ENCODE measurements at places on chromosomes 3 and 15.

DNA sequence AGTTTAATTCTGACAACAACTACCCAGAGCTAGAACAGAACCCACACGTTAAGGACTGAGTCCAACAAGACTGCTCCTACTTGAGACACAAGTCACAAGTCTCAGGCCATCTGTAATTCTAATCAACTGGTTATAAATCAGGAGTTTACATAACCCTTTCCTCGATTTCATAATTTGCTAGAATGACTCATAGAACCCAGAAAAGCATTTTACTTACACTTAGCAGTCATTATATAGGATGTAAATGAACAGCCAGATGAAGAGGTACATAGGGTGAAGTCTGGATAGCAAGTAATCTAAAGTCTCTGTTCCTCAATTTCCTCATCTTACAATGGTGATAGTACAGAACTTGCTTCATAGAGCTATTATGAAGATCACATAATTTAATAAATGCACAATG lies 1018.2 kb downstream of the DIPK2A start:
- no peak for DNase-seq

DNA sequence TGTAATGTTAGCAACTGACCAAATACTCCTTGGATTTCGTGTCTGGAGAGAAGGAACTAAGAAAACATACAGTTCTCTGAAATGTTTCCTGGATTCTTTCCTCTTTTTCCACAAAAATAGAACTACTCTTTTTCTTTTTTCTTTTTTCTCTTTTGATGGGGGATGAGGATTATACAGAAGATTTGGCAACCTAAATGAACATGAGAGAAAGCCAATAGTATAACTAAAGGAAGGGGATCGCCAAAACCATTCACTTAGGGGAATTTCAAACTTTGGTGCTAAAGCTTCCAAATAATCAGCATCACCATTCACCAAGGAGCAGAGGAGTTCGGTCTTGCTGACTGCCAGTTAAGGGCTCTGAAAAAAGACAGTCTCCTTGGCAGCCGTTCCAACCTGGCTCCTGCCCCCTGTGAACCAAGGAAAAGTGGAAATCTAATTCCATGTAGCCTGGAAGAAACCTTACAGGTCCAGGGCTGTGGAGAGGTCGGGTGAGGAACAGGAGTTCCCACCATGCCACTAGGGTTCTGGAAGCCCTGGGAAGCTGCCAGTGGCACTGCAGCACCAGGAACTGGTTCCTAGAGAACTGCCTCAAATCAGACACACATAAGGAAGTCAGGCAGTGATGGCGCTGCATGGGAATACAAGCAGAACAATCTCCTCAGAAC lies 176.9 kb downstream of the TNIK start:
- DNase-seq: no peak

GRCh38 chr3:43866529-43867353 lies 176.0 kb downstream of the ABHD5 start:
- peak; percentile 11 for DNase-seq

- no peak for DNase-seq
Measured at GRCh38 chr15:90882781-90883525, 1.4 kb upstream of the FES start.

GRCh38 chr3:138845181-138845601 lies 10.5 kb upstream of the PIK3CB start:
- no peak for DNase-seq

- DNase-seq: no peak
Measured at GRCh38 chr3:98525494-98525893, 2.8 kb upstream of the CLDND1 start.

GRCh38 chr3:111901637-111902036 lies 42.6 kb downstream of the PHLDB2 start:
- no peak for DNase-seq

DNA sequence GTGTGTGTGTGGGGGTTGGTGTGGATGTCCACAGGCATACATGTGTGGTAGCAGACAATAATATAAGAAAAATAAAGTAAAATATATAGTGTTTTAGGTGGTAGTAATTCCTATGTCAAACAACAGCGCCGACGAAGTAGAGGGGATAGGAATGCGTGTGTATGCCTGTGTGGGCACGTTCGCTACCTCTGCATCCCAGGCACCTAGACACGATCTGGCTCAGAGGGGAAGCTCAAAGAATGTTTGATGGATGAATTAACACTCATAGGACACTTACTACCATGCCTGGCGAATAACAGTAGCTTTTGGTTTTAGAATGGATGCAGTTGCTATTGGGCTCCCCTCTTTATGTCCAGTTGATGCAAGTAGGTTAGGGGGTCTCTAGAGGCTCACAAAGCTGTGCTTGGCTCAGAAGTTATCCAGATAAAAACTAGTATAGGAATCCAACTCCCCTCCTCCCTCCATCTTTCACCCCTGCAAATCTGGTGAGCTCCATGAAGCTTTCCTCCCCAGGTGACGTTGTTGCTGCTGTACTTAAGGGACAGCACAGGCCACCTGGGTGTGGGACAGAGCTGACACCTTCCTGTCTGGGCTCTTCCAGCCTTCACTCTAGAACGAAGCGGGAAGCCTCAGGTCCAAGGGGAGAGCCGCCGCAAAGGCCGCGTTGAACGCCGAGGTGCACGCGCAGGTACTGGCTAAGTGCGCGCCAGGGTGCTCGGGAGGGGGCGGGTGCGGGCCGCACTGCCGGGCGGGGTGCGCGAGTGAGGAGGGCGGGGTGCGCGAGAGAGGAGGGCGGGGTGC lies 192.6 kb upstream of the LYSMD4 start:
- no peak for DNase-seq

DNA sequence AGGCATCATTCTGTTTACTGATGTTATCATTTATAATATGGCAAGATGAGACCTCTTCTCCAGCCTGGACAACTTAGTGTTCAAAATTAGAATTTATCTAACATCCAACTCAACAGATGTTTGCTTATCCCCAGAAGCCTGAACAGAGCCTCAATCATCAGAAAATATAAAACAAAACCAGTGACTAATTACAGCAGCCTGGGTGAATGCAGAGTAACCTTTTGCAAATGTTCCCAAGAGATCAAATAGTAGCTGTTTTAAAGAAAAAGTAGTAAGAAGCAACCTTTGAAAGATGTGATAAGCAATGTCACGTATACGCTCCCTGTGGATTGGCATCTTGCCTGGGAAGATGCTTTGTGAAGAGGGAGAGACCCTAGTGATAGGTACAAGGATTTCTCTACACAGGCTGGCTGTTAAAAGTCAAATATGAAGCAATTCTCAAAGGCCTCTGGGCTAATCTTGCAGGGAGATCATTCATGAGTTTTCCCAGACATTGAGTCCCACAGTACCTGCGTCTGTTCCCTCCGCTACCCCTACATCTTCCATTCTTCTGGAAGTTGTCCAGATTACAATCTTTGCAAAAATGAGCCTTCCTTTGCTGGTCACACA lies 39.3 kb upstream of the PRICKLE2 start:
- DNase-seq: peak; percentile 8

- DNase-seq: no peak
Measured at GRCh38 chr3:191391861-191392808, 61.8 kb upstream of the UTS2B start.

GRCh38 chr3:194001-194400 lies 2.6 kb upstream of the CHL1 start:
- no peak for DNase-seq

- no peak for DNase-seq
Measured at GRCh38 chr3:24229468-24230221, 265.0 kb downstream of the THRB start.

DNA sequence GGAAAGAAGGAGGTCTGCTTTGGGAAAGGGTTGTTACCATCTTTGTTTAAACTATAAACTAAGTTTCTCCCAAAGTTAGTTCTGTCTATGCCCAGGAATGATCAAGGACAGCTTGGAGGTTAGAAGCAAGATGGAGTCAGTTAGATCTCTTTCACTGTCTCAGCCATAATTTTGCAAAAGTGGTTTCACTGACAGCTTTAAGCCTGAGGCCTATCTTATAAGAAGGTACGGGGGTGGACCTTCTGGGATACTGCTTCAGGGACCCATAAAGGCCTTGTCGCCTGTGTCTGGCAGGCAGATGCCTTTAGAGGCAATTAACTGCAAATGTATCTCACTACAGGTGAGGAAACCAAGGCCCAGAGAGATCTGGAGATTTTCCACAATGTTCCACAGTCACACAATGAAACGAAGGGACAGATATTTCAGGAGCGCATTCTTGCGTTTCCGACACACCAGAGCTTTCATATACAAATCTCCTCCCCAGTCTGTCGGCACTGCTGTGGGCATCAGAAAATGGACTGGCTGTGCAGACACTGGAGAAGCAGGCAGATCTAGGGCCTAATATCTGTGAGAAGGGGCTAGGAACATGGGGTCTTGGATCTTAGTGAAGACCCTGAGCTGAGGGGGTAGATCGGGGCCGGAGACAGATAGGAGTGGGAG lies 169.5 kb upstream of the SMAD3 start:
- peak; percentile 25 for DNase-seq

DNA sequence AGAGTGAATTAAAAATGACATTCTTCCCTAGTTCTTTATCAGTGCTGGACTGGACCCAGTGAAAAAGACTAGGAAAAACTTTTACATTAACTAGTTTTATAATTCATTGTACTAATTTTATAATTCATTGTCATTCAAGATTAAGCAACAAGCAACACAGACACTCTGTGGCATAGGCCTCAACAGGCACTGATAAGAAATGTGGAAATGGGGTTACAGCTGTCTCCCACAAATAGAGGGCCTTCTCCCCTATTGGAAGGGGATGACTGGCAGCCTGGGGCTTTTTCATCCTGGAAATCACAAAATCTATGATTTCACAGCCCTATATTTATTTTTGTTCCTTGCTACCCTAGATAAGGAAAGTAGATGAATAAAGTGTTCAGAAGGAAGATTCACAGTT lies 370.6 kb downstream of the GBE1 start:
- no peak for DNase-seq

DNA sequence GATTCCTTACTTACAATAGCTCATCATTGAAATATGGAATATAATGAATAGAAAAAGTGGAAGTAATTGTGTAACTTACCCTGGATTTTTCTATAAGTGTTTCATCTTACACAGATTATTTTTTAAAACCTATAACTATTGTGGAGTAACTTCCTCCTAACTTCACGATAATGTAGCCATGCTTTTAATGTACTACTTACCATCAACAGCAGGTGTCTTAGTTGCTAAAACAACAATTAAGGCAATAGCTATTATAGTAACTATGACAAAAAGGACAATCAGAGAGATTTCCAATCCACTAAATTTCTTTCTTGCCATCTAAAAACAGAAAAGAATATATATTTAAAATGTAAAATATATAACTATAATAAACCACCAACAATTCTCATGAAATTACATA lies 2.6 kb downstream of the SI start:
- DNase-seq: no peak

GRCh38 chr15:32889214-32889613 lies 171.4 kb downstream of the GREM1 start:
- DNase-seq: no peak

- no peak for DNase-seq
Measured at GRCh38 chr3:107969525-107969924, 121.3 kb downstream of the CD47 start.

GRCh38 chr3:72446218-72447058 lies 401.8 kb downstream of the SHQ1 start:
- DNase-seq: peak; percentile 79

GRCh38 chr15:36843822-36844221 lies 256.5 kb downstream of the MEIS2 start:
- no peak for DNase-seq

Measured in ecto neural progenitor cell (in vitro differentiated cells).